ENCODE measurements at places on chromosomes 6 and 20.

GRCh38 chr6:2434116-2434515 is 188.7 kb upstream of the GMDS start:
- no peak for DNase-seq

GRCh38 chr6:111825439-111826086 is 47.7 kb downstream of the FYN start:
- no peak for DNase-seq

DNA sequence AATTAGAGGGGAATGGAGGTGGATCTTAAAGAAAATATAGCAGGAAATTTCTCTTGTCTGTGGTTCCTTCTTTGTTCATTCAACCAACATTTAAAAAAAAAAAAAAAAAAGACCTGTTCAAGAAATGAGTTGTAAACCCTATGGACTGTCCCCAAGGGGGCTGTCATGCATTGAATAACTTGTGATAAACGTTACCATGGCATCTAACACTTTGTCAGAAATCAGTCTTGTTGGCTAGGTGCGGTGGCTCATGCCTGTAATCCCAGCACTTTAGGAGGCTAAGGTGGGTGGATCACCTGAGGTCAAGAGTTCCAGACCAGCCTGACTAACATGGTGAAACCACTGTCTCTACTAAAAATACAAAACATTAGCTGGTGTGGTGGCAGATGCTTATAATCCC is 381.7 kb downstream of the BCKDHB start:
- no peak for DNase-seq

- no peak for DNase-seq
These were observed 16.4 kb downstream of the PIGT start for GRCh38 chr20:45432294-45432693.

- DNase-seq: no peak
These were observed 64.8 kb downstream of the UTRN start for GRCh38 chr6:144349690-144350527.

- DNase-seq: peak; percentile 52
These were observed 37.4 kb downstream of the GNAS start for GRCh38 chr20:58889798-58890517.
